ENCODE measurements at places on chromosomes 1 and 21. TPM values are rescaled to one million over a fixed set of nuclear protein-coding genes. Genes with fewer than 3 reads are reported as not detected.

The ATP1A4 gene
- total RNA-seq: 0.61 TPM

- no peaks in the 10 kb centered on the region for H3K4me1 ChIP-seq
- no peak overlapping the region for H3K4me3 ChIP-seq
- no peaks in the 10 kb centered on the region for H3K27me3 ChIP-seq
- no peak overlapping the region for H3K27ac ChIP-seq
Observed at GRCh38 chr1:107187399-107187798, 46.6 kb downstream of the NTNG1 start.

- no peaks in the 10 kb centered on the region for H3K36me3 ChIP-seq
- no peak overlapping the region for H3K27ac ChIP-seq
- no peaks in the 10 kb centered on the region for H3K27me3 ChIP-seq
- no peak for DNase-seq
Observed at GRCh38 chr1:69055194-69055593, 512.5 kb upstream of the LRRC7 start.

DNA sequence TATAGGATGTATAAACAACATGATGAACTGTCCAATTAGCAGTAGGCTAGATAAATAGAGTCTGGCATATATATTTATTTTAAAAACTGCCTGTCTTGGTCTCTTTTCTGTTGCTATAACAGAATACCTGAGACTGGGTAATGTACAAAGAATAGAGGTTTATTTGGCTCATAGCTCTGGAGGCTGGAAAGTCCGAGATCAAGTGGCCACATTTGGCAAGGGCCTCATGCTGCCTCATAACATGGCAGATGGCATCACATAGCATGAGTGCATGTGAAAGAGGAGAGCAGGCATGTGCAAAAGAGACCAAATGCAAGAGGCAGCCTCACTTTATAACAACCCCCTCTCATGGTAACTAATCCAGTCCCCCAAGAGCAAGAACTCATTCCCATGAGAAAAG lies 6.0 kb downstream of the STYXL2 start:
- DNase-seq: no peak
- no peaks in the 10 kb centered on the region for H3K36me3 ChIP-seq
- no peak overlapping the region for H3K27ac ChIP-seq
- H3K4me3 ChIP-seq: no peak overlapping the region

- H3K27ac ChIP-seq: no peak overlapping the region
- H3K4me1 ChIP-seq: no peaks in the 10 kb centered on the region
- no peaks in the 10 kb centered on the region for H3K36me3 ChIP-seq
- no peak for DNase-seq
- H3K4me3 ChIP-seq: no peak overlapping the region
Observed at GRCh38 chr21:14071902-14072734, 138.6 kb downstream of the LIPI start.

- peak overlapping the region; percentile 76 for H3K27ac ChIP-seq
- H3K27me3 ChIP-seq: no peaks in the 10 kb centered on the region
- DNase-seq: peak; percentile 88
Observed at GRCh38 chr1:52920791-52921291, 699 bp downstream of the ECHDC2 start.

GRCh38 chr1:6922096-6922931 lies 137.1 kb downstream of the CAMTA1 start:
- H3K27me3 ChIP-seq: no peaks in the 10 kb centered on the region
- H3K4me3 ChIP-seq: no peak overlapping the region
- H3K27ac ChIP-seq: no peak overlapping the region
- H3K4me1 ChIP-seq: no peaks in the 10 kb centered on the region
- no peak for DNase-seq

All from upper lobe of left lung (tissue), 6 donors.